MV-4-11 (cell line): ENCODE measurements at places on chromosomes 4 and X.

- DNase-seq, result peak; percentile 25
These were observed 37.2 kb downstream of the PCGF3 start for GRCh38 chr4:742742-743311.

- DNase-seq, result no peak
These were observed 42.3 kb downstream of the NXT2 start for GRCh38 chrX:109578916-109579315.

- DNase-seq, result peak; percentile 86
These were observed 25.1 kb upstream of the CLDN34 start for GRCh38 chrX:9942086-9942485.

- DNase-seq, result no peak
These were observed 228.1 kb downstream of the ADAMTS3 start for GRCh38 chr4:72340803-72341431.

DNA sequence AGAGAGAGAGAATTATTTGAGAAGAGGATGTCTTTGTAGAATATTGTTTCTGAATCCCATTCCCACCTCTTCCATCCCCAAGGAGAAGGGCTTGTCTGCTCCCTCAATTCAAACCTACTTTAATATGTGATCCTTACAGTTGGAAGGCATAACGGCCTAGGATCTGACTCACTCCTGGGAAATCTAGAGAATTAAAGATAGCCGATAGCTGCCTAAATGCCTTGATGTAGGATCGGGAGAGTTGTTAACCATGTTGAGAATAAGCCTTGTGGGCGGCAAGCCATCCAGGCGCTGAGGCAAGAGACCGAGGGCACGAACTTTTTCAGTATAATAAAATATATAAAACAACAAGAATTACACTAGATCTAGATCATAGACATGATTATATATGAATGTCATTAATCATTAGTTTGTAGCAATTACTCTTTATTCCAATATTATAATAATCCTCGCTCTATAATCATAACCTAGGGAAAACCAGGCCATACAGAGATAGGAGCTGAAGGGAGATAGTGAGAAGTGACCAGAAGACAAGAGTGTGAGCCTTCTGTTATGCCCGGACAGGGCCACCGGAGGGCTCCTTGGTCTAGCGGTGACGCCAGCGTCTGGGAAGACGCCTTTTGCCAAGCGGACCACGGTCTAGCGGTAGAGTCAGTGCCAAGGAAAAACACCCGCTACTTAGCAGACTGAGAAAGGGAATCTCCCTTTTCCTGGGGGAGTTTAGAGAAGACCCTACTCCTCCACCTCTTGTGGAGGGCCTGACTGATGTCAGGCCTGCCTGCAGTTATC, 13.5 kb downstream of the EMCN start:
- DNase-seq, result no peak

- DNase-seq, result peak; percentile 95
These were observed 25.3 kb upstream of the SOD3 start for GRCh38 chr4:24770032-24770584.

GRCh38 chr4:74098427-74098994, 484 bp downstream of the CXCL2 start:
- DNase-seq, result no peak

- no peak for DNase-seq
These were observed 120.7 kb upstream of the HCCS start for GRCh38 chrX:10990418-10990817.

DNA sequence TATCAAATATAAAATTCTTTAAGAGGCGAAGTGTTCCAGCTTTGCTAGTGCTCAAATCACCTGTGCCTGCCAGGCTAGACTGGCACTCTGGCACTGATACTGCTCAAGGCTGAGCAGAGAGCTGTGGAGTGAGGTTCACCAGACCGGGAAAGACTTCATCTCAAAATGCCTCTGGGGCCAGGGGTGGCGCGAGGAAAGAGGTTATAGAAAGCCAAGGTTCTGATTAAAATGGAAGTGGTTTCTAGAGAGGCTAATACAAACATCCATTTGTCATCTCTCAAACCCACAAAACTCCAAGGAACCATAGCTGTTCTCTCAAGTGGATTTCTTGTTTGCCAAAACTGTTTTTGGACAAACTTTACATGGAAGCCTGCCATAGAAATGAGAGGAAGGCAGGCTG, 41.5 kb downstream of the F11 start:
- no peak for DNase-seq

DNA sequence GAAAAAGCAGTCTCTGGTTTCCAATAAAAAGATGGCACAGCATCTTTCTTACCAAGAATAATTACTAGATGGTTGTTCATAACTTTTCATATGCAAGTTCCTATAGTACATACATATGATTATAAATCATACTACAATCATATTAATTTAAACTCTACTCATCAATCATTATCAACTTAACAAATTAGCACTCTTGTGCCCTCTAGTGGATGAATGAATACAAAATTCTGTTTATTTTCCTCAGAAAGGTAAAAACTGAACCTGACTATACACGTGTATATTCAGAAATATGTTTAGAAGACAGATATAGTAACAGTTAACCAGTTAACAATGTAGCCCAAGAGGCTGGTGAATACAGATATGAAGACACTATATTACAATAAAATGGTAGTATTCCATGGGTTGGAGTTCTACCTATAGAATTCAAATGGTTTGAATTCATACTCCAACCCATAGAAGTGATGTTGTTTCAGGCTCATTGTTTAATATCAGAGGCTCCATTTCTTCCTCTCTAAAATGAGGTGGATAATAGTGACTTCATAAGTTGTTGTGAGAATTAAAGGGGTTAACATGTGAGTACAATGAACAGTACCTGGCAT, 100.0 kb downstream of the ADAMTS3 start:
- DNase-seq, result no peak

DNA sequence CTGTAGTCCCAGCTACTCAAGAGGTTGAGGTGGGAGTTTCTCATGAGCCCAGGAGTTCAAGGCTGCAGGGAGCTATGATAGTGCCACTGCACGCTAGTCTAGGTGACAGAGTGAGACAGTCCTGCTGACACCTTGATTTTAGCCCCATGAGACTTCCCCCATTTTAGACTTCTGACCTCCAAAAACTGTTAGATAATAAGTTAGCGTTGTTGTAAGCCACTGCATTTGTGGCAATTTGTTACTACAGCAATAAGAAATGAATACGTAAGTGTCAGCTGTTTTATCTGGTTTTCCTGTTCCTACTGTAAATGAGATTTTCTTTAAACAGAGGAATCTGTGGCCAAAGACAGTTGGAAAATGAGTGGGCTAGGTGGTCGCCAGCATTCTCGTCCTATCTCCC, 83.9 kb downstream of the ARHGAP10 start:
- no peak for DNase-seq

DNA sequence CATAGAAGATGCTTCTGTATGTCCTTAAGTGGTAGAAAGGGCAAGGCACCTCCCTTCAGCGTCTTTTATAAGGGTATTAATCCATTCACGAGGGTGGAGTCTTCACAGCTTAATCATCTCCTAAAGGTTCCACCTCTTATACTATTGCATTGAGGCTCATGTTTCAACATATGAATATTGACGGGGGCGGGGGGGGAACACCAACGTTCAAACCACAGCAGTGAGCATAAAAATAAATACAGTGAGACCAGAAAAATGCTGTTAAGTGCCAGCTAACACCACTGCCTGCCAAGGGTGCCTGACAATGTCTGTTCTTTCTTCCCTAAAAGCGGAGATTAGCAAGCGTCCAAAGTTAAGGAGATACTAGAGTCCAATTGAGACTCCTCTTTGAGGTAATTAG, 323.3 kb downstream of the STK32B start:
- no peak for DNase-seq

- DNase-seq, result peak; percentile 55
These were observed 79.5 kb downstream of the AFF1 start for GRCh38 chr4:87014284-87014782.

- no peak for DNase-seq
These were observed 42.6 kb upstream of the TADA2B start for GRCh38 chr4:7000421-7001176.

DNA sequence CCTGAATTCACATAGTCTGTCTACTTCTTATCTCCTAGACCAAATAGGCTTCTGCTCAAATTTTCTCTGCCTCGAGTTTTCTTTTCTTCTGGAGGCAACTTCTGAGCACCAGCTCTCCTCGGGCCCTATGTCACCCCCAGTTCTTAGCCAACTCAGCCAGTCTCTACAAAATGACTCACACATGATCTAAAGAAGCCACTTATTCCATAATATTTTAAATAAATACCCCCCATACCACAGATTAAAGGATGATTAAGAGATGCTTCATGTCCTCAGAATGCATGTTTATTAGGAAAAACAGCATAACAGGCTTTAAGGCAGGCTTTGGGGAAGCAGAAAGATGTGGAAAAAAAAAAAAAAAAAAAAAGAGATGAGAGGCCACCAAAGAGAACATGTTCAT, 36.6 kb upstream of the DDX53 start:
- DNase-seq, result no peak

DNA sequence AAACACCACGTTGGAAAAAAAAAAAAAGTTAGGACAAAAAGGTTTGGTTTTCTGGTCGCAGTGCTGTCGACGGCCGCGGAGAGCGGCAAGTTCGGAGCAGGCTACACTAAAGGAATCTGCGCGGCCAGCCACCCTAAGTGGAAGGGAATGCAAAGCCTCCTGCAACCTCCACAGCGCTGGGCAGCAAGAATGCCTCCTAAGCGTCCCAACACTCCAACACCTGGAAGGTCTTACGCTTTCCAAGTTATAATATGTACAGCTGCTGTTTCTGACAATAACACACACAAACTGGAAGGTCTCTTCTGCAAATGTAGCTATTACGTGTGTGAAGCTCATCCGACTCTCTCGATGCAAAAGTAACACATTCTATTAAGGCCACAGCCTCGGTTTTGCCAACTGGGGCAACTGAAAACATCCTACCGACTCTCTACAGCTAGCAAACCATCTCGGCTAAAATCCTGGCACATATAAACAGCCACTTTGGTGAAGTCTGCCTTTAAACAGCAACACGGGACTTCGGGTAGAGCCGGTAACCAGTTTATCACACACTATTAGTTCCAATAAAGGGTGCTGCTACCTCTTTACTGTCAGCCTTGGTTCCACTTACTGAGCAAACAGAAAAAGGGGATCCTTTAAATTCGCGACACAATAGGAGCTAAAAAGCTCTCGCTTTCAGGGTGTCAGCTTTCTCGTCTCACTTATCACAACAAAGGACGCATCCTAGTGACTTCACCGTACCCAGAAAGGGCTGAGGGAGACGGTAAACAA, 895 bp downstream of the SMIM14 start:
- no peak for DNase-seq

GRCh38 chr4:64883087-64883807, 474.0 kb upstream of the TECRL start:
- no peak for DNase-seq

GRCh38 chrX:124836786-124837185, 482.9 kb upstream of the TEX13C start:
- DNase-seq, result no peak

DNA sequence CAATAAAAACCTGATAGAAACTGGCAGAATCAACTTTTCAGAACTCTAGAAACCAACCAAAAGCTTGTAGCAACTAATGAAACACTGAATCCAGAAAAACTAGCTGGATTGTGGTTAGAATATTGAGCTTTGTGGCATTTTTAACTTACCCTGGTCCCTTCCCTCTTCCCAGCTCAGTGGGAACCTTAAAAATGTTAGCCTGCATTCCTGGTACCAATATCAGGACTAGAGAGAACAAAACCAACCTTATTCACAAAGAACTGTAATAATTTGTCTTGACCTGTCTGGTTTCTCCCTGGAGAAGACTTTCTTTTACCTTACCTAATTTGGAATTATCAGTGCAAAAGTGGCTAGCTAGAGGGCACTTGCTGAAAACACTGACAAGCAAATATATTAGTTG, 21.2 kb downstream of the SH3D19 start:
- no peak for DNase-seq

DNA sequence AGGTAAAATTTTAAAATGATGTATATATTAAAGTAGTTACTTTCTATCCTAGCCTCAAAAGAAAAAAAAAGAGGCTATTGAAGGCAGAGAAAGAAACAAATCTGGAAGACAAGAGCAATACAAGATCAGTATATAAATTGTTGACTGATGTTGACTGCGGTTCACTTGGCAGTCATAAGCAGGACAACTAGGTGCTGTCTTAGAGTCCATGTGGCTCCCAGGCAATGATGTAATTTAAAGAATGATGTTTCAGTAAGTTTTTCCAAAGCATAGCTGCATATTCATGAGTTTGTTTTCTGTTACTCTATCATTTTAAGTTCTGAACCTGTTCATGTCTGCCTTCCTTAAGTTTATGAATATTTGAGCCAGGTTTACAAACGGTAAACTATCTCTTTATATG, 630.2 kb downstream of the FAT4 start:
- DNase-seq, result no peak

DNA sequence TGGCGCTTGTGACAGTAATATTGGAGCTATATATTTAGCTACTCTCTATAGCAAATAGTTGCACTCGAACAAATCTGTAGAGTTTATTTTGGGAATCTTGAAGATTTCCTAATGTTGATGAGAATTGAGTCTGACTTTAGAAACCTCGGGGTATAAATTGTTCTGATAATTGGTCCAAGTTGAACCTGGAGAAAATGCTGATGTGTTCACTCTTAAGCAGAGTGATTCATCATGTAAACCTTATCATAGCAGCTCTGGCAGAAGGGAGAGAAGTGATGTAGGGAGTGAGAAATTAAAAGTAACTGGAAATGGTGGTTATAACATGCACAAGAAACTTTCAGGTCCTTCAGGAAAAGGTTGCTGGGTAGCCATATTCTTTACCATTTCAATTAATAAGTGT, 16.4 kb upstream of the SLC4A4 start:
- DNase-seq, result no peak

DNA sequence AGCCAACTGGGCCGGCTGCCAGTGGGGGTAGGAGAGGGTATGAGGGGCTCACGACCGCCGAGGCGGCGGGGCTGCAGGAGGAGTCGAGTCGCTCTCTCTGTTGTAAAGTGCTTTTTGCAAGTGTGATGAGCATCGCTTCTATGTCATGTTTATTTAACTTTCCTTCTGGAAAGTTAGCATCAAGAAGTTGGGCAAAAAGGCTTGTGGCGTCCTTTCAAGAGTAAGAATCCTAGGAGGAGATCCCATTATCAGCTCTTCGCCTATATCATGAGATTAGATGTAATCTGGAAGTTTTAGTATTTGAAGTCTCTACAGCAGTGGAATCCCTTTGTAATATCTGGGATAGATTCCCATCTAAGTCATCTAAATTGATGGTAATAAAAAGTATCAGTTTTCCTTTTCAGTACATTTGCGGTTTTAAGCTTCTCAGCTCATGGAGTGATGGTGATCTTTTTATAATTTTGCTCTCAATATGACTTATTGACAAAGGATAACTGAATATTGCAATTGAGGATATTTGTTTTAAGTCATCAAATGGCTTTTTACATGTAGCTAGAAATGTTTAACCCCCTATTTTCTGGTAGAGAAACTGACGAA, 1.7 kb downstream of the GALNT7 start:
- DNase-seq, result no peak

GRCh38 chrX:33324099-33324498, 112.8 kb upstream of the DMD start:
- no peak for DNase-seq

GRCh38 chrX:96453139-96453538, 231.5 kb upstream of the DIAPH2 start:
- no peak for DNase-seq
